ENCODE measurements at places on chromosomes 1 and 21.

DNA sequence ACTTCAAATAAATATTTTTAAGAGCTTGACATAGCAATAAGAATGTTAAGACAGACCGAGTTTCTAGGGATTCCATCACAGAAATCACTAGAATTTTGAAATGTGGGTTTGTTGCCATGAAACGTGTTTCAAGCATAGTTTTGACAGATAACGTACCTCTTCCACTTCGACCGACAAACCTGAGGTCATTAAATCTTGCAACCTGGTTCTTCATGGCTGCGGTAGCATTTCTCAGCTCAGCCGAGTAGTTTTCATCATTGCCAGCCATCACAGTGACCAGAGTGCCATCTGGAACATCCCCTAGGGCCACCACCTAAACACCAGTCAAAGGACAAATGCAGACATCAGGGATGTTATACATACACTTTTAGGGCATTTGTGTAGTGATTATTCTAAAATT is 168.7 kb downstream of the RUNX1 start:
- no peak for DNase-seq

DNA sequence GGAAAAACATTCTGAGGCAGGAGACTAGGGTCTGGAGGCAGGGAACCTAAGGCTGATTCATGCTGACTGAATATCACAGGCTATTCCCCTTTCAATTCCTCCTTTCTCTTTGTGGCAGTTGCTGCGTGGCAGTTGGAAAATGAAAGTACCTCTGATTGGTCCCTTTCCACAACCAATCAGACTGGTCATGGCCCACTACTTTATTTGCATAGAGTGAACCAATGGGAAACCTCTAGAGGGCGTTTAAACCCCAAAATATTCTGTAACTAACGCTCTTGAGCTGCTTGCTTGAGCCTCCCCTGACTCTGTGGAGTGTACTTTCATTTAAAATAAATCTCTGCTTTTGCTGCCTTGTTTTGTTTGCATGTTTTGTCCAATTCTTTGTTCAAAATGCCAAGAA is 27.7 kb upstream of the VN1R5 start:
- no peak for DNase-seq

DNA sequence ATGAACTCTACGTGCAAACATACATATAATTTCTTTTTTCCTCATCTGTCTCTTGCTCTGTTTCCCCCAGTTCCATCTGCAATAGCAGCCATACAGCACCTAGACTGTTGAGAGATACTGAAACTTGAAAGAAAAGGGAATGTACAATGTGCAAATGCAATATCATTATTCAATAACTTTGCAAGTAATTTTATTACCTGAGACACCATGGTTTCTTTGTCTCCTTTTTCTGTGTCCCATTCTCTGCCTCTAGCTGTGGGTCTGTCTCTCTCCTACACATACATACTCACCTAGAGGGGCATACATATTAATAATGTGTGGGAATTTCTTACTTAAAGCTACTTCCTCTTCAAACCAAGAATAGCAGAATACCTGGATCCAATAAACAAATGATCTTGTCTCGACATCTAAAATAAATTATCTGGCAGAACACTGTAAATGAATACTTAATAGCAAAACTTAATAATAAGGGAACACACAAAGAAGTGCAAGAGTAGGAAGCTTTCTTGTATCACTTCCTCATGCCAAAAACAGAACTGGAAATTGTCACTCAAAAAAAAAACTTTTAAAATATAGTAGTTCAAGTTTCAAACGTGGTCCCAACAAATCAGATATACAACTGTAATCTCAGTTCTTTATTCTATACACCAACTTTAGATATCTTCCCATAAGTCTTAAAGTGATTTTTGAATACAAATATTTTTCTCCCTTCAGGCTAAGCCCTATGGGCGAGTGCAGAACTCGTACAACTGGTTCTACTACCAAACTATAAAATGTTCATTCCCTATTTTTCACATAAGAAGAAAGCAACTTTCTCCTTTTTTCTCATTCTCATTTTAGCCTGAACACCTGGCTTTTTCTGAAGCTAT is 194.6 kb downstream of the NRIP1 start:
- no peak for DNase-seq

DNA sequence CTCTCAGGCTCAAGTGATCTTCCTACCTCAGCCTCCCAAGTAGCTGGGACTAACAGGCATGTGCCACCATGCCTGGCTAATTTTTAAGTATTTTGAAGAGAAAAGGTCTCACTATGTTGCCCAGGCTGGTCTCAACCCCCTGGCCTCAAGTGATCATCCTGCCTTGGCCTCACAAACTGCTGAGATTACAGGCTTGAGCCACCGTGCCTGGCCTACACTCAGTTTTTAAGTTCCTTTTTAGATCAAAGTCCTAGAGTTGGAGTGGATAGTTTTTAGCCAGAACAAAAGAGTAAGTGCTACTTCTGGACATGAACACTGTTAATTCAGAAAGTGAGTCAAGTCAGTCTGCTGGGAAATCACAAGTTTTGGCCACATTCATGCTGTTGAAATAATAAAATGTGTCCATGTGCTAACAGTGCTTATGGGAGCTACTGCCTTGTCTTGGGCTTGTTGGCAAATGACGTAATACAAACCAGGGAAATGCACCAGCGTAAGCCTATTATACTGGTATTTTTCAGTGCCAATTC is 84.2 kb downstream of the NDUFS5 start:
- no peak for DNase-seq

GRCh38 chr1:54764922-54765561 is 719 bp upstream of the PARS2 start:
- no peak for DNase-seq

- DNase-seq, result no peak
These were observed 26.3 kb downstream of the HUNK start for GRCh38 chr21:31898933-31899630.

DNA sequence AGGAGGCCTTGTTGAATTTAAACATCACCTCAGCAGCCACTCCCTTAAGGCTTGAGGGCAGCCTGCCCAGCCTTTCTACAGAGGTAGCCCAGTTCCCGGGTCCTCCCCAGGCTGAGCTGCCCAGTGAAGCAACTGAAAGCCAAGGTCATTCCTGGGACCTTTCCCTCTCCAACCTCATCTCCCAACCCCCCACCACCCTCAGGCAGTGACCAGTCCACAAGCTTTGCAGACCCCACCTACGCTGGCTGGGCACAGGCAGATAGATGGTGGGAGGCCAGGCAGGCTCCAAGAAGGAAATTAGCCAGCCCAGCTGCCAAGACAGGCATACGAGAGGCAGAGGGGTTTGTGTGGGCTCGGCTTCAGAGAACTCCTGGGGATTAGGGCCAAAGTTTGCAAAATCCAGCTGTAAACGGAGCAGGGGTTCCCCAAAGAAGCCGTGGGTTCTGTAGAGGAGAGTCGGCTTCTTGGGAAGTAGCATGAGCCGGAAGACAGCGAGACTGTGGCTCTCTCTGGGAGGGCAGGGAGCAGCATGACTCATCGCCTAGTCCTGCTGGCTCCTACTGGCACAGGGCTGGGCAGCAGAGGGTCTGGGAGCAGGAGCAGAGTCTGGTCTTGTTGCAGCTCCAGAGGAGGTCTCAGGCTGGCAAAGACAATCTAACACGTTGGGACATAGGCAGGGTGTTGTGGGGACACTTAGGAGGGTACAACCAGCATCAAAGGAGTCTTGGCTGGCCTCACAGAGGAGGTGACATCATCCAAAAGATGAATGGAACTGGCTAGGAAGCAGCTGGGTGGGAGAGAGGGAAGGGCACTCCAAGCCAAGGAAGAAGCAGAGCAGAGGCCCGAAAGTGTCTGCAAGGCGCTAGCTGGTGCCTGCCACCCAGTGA is 2.8 kb upstream of the ZC3H12A start:
- DNase-seq, result no peak

- DNase-seq, result no peak
These were observed 25.2 kb downstream of the TP73 start for GRCh38 chr1:3677484-3677883.

DNA sequence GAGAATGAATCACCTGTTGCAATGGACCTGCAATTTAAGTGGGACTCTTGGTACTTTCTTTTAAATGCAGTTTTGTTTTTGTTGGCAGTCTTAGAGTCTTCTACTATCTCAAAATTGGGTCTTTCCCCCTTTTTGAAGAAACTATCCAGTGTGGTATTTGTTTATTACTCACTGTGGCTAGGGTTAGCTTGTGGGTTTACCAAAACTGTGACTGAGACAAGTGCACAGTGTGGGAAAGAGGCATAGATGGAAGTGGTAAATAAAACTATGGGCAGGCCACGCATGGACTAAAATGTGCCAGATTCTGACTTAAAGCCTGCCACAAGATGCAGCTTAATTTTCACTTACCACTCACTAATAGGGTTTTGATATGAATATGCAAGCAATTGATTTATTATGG is 1441.7 kb downstream of the PLA2G4A start:
- no peak for DNase-seq

GRCh38 chr1:181588631-181589030 is 105.3 kb downstream of the CACNA1E start:
- DNase-seq, result no peak

DNA sequence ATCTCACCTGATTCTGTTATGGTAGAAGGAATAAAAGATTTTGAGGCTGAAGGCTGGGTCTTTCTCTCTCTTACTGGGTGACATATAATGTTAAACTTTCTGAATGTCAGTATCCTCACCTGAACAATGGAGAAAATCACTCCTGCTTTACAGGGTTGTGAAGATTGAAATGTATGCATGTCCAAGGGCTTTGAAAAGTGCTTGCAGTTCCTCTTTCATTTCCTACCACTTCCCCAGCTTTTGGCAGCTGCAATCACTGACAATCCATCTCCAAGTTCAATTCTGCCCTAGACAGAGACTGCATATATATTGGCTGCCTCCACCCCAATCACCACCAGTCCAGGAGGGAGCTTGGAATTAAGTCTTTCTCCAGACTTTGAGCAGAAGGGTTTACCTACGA is 39.8 kb downstream of the FAM78B start:
- no peak for DNase-seq

GRCh38 chr21:45006536-45007095 is 66.8 kb downstream of the SLX9 start:
- DNase-seq, result no peak

- DNase-seq, result no peak
These were observed 8.1 kb downstream of the NGF start for GRCh38 chr1:115329965-115330364.

DNA sequence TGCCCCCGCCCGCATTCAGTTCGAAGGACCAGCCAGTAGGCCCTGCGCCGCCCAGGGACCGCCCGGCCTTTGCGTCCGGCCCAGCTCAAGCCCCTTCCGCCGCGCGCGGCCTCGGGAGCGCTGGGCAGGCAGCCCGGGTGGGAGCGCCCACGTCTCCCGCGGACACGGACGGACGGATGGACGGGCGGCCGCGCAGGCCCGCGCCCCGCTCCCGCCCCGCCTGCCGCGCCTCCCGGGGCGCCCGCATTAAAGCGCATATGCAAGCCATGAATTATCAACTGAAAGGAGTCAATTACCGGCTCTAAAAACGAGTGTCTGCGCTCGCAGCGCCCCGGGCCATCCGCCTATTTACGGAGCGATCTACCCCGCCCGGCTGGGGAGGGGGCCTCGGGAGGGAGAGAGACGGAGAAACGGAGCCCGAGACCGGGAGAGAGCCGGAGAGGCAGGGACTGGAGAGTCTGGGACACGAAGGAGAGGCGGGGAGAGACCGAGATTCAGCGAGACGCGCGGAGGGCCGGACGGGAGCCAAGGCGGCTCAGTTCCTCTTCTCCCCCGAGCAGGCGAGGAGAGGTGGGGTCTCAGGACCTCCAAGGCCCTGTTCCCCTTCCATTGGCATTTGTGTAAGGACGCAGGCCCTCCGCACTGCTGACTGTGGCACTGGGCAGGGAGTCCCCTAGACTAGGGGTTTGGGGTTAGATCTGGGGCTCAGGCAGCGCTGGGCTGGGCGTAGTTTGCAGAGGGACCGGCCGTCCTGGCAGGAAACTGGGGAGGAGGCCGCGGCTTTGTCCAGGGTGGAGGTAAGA is 41.3 kb upstream of the DMBX1 start:
- DNase-seq, result no peak

GRCh38 chr1:93665015-93665414 is 16.6 kb downstream of the BCAR3 start:
- no peak for DNase-seq

- no peak for DNase-seq
These were observed 4.2 kb downstream of the C1orf159 start for GRCh38 chr1:1111516-1112236.

- DNase-seq, result no peak
These were observed 158.7 kb upstream of the IRF2BP2 start for GRCh38 chr1:234768569-234769283.

DNA sequence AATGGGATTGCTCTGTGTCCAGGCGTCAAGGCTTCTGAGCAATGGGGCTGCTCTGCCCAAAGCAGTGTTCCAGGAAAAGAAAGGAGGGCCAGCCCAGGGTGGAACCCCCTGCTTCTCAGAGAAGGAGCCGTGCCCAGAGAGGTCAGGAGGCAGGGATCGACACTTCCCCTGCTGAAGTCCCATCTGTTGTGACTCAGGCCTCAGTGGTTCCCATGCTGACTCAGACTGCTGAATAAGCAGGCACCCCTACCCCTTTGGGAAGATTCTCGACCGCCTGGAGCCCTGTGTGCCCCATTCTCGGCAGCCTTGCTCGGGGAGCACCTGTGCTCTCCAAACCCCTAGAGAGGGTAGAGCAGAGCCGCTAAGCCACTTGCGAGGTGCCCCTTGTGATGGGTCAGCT is 23.9 kb downstream of the PKP1 start:
- no peak for DNase-seq

DNA sequence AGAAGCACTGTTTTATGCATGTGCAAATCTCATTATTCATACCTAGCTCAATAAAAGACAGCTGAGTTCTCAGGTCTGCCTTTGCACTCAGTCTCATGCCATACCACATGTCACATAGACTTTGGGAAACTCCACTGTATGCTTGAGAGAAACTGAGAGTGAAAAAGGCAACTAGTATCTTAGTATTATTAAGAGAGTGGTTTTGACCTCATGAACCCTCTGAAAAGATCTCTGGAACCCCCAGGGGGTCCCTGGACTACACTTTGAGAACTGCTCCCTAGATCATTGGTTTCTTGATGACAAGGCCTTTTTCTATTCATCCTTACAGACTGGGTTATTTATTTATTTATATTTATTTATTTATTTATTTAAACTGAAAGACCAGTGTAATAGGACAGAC is 3.7 kb upstream of the RHEX start:
- no peak for DNase-seq

DNA sequence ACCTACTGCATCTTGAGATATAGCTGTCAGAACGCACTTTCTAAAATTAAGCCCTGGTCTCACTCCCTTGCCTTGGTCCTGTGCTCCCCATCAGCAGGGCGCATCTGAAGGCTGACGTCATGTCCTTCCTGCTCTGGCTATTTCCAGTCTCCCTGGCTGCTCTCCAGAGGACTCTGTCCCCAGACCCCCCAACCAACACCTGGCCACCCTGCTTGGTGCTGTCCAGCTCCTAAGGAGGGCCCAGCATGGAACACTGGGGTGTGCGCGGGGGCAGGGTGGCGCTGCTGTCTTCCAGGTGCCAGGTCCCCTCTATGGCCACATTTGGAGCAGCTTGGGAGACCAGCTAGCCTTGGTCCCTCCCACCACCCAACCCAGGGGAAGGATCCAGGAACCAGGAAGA is 8.3 kb downstream of the TNNT2 start:
- no peak for DNase-seq

GRCh38 chr1:226420897-226421296 is 13.0 kb upstream of the PARP1 start:
- DNase-seq, result no peak
